Thoracic aorta endothelial cell (primary cell): ENCODE measurements at places on chromosomes 6 and 20. TPM values are rescaled to one million over a fixed set of nuclear protein-coding genes. Genes with fewer than 3 reads are reported as not detected.

The TINAG gene
- not detected in 2 replicates for total RNA-seq

The IL17A gene
- not detected in 2 replicates for total RNA-seq

The WFDC5 gene
- total RNA-seq: not detected in 2 replicates

The VSX1 gene
- not detected in 2 replicates for total RNA-seq

The ANKRD66 gene
- not detected in 2 replicates for total RNA-seq

The PCSK2 gene
- not detected in 2 replicates for total RNA-seq

The POM121L2 gene
- total RNA-seq: not detected in 2 replicates

The MROH8 gene
- 1.5 and 1.9 TPM in 2 replicates for total RNA-seq

The RCAN2 gene
- total RNA-seq: 0.13 and 0.29 TPM in 2 replicates

The SLC17A4 gene
- total RNA-seq: not detected in 2 replicates

The MEI4 gene
- not detected in 2 replicates for total RNA-seq

The DHX16 gene
- total RNA-seq: 35.5 and 38.6 TPM in 2 replicates

The LPA gene
- not detected in 2 replicates for total RNA-seq

The ENPP3 gene
- total RNA-seq: 0.13 TPM in 1 of 2 replicates, not detected in the other

The RPS6KA2 gene
- 90.3 and 107 TPM in 2 replicates for total RNA-seq

The ABHD16B gene
- total RNA-seq: not detected in 2 replicates

The WFDC10B gene
- not detected in 2 replicates for total RNA-seq

The OLIG3 gene
- not detected in 2 replicates for total RNA-seq

The GJA1 gene
- 394 and 527 TPM in 2 replicates for total RNA-seq

The NRM gene
- 5.9 and 13.1 TPM in 2 replicates for total RNA-seq

The TMEM170B gene
- 9.6 and 11.0 TPM in 2 replicates for total RNA-seq

The NFATC2 gene
- 5.7 and 7.0 TPM in 2 replicates for total RNA-seq

The C6orf141 gene
- 7.8 and 8.3 TPM in 2 replicates for total RNA-seq

The EFCAB8 gene
- total RNA-seq: 0.43 TPM in 1 of 2 replicates, not detected in the other

The CRISP2 gene
- not detected in 2 replicates for total RNA-seq

The PXMP4 gene
- 3.3 and 3.8 TPM in 2 replicates for total RNA-seq

The CPNE5 gene
- total RNA-seq: 4.4 and 9.3 TPM in 2 replicates

The BPI gene
- total RNA-seq: not detected in 2 replicates

The TCP11 gene
- total RNA-seq: 0.07 TPM in 1 of 2 replicates, not detected in the other

The ANKEF1 gene
- total RNA-seq: 2.8 and 4.0 TPM in 2 replicates

The TNFRSF6B gene
- total RNA-seq: 13.2 and 15.5 TPM in 2 replicates

The ZHX3 gene
- 15.8 and 16.9 TPM in 2 replicates for total RNA-seq

The MUCL3 gene
- not detected in 2 replicates for total RNA-seq

The CRYBG1 gene
- total RNA-seq: 16.4 and 55.7 TPM in 2 replicates

The SLC24A3 gene
- total RNA-seq: not detected in 2 replicates

The PRSS16 gene
- total RNA-seq: not detected in 2 replicates

The ARMC12 gene
- total RNA-seq: 0.13 TPM in 1 of 2 replicates, not detected in the other

The BFSP1 gene
- total RNA-seq: 2.3 and 3.3 TPM in 2 replicates

The TNNC2 gene
- total RNA-seq: not detected in 2 replicates
